ENCODE measurements at places on chromosomes 11 and 22.

GRCh38 chr22:48734961-48735360, 1092.7 kb downstream of the BRD1 start:
- H3K27ac ChIP-seq, result no peak overlapping the region
- no peaks in the 10 kb centered on the region for H3K36me3 ChIP-seq
- DNase-seq, result no peak
- H3K27me3 ChIP-seq, result no peaks in the 10 kb centered on the region

DNA sequence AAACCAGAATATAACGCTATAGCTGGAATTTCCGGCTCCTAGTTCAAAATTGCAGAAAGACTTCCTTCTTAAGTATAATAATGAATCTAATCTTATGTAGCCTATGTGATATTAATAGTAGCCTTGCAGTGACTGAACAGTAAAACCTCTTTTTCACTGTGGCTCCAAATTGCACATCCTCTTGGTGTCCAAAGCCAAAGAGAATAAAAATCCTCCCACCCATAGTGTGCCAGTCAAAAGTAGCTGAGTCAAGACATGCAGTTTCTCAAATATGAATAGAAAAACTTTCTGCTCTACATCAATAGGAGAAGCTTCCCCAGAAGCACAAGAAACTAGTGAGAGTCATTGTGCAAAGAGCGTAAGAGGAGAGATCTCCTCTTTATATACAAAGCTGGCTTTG, 76.0 kb upstream of the PICALM start:
- DNase-seq, result no peak
- H3K27me3 ChIP-seq, result no peaks in the 10 kb centered on the region
- no peak overlapping the region for H3K27ac ChIP-seq
- no peak overlapping the region for H3K4me3 ChIP-seq
- H3K36me3 ChIP-seq, result no peaks in the 10 kb centered on the region

DNA sequence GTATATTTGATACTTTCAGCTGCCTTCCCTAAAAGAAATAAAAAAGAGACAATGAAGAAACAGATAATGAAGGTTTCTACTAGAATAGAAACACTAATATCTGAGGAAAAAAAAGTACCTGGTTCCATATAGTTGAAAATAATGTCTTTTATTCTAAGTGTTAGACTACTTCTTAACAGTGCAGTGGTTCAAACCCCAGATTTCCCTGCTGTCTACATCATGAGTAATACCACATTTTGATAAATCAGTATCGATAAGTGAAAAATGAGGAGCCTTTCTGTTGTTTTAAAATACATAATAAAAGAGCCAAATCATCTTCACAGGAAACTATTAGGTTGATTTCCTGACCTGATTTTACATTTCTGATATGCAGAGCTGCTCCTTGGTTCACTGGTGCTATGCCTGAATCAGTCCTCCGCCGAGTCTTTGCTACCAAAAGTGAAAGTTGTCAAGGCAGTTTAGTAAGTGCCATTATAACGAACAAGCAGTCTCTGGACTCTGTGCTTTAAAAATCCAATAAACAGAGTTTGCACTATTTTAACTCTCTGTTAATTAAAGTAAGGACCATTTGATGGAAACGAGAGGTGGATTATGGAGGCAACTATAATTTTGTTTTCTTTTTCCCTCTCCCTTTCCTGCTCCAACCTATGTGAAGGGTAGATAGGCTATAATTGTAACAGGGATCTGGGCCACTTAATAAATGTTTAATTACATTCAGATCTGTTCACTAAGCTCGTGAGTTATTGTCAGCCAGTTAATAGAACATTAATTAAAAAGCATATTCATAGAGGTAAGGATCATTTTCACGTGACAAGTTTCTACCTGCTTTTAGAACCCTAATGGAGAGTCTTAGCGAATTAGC, 724.5 kb upstream of the RAG2 start:
- no peak overlapping the region for H3K27ac ChIP-seq
- no peaks in the 10 kb centered on the region for H3K4me1 ChIP-seq
- no peaks in the 10 kb centered on the region for H3K36me3 ChIP-seq
- H3K4me3 ChIP-seq, result no peak overlapping the region
- H3K27me3 ChIP-seq, result no peaks in the 10 kb centered on the region

- no peak overlapping the region for H3K4me3 ChIP-seq
- no peaks in the 10 kb centered on the region for H3K27me3 ChIP-seq
Measured at GRCh38 chr11:112630496-112630895, 330.7 kb upstream of the NCAM1 start.

DNA sequence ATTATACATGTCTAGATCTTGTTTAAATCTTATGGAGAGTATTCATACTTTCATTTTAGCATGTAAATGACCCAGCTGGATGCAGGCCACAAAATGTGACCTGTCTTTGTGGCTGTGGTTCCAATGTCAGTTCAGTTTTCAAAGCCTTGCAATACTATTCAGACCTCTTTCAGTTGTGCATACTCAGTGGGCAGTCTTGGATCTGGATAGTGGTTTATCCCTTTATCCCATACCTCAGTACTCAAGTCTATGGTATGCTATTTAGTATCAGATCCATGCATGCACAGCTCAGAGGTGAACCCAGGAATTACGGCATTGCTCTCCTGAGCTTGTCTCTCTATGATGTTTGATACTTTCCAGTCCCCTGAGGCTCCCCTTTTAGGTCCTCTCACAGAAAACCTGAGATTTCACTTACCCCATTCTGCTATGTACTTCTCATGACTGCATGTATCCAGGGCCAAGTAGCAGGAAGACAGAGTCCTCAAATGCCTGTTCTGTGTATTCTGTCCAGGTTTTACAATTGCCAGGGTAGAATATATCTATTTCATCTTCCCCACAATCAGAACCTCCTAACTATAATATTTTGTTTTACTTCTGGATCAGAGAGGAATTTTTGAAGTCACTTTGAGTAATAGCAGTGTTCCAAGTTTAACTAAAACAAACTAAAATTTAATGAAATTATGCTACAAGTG, 6.9 kb upstream of the P4HA3 start:
- peak; percentile 28 for DNase-seq
- no peaks in the 10 kb centered on the region for H3K4me1 ChIP-seq
- no peaks in the 10 kb centered on the region for H3K36me3 ChIP-seq
- no peaks in the 10 kb centered on the region for H3K27me3 ChIP-seq
- no peak overlapping the region for H3K4me3 ChIP-seq

DNA sequence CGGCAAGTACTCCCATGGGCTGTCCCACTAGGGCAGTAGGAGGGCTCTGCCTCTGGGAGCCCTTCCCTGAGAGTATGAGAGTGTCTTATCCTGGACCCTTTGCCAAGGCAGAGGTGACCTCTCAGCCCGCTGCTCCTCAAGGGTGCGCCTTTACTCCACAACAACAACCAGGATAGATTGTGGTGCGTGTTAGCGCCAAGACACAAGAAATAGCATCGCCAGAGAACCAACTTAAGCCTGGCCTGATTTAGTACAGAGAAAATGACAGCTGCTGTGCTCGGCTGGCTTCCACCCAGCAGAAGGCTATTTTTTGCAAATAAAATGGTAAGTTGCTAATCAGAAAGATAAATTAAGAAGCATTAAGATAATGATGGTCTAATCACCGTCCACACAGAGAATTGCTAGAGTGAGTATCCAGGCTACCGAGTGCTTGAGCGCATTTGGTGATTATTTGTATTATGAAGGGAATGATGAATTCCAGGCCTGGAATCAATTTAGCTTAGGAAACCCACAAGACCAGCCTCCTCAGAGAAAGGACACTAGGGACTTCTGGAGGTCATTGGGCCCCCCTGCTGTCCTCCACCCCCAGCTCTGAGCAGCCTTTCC, 119.8 kb downstream of the PKNOX2 start:
- no peak overlapping the region for H3K4me3 ChIP-seq
- no peaks in the 10 kb centered on the region for H3K36me3 ChIP-seq
- no peaks in the 10 kb centered on the region for H3K27me3 ChIP-seq

DNA sequence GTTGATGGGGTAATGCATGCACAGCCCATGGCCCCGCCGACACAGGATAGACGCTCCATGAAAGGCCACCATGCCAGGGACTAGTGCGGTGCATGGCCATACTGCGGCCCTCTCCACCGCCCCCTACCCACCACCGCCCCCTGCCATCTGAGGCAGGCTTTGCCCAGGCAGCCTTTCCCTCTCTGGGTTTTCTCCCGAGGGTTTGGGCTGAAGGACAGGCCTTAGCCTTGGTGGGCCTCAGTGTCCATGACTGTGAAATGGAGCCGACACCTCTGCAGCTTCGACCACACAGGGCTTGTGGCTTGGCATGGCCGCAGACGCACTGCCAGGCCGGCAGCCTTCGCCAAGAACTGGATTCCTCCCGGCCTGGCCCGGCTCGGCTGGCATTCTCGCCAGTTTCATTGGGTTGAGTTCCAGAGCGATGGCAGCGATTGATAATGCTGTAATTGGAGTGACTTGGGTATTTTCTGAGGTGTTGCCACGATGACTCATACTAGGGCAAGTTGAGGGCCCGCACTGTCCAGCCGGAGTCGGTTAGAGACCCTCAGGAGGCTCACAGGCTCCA, 111.3 kb downstream of the WNT7B start:
- DNase-seq, result no peak
- no peak overlapping the region for H3K27ac ChIP-seq
- H3K4me1 ChIP-seq, result no peaks in the 10 kb centered on the region
- H3K36me3 ChIP-seq, result no peaks in the 10 kb centered on the region

DNA sequence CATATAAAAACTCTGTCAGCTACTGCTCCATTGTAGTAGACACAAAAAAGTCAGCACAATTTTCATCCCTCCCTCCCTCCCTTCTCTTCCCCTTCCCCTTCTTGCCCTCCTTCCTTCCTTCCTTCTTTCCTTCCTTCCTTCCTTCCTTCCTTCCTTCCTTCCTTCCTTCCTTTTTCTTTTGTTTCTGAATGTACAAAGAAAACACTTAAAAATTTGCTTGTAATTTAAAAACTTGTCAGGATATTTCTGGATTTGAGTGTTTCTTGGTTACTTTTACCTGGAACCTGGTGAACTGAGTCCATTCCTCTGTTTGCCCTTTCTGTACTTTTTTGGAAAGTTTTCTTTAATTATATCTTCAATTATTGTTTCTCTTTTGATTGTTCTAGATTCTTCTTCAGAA, 31.5 kb upstream of the PLET1 start:
- H3K36me3 ChIP-seq, result peaks cover 24% of the 10 kb centered on the region
- peak overlapping the region; percentile 64 for H3K4me3 ChIP-seq
- peaks cover 59% of the 10 kb centered on the region for H3K4me1 ChIP-seq
- H3K27ac ChIP-seq, result peak overlapping the region; percentile 92
- no peaks in the 10 kb centered on the region for H3K27me3 ChIP-seq
- DNase-seq, result peak; percentile 76

DNA sequence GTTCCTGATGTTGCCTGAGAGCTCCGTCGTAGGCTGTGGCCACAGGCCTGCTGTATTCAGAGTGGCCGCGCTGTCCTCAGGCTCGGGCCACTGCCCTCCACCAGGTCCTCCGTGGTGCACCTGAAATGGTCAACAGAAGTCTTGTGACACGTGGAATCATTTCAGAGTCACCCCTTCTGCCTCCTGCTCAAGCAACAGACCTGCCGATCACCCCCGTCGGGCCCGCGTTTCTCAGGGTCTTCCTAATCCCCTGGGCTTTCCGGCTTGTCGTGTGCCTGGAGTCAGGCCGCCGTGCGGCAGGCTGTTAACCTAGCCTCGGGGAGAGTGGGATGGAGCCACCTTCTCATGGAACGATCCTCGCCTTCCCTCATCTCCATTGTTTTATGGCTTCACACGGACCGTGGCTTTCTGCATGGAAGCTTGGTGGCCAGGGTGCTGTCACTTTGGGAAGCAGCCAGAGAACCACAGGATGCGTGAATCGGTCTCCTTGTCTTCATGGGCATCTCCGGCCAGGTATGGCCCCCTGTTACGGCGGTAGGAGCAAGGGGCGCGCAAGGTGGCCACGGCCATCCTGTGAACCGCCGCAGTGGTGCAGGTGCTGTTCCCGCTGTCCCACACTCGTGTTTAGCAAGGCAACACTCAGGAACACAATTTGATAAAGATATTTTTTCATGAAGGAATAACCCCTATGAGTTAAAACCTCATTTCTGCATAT, 24.1 kb downstream of the NADSYN1 start:
- H3K4me1 ChIP-seq, result no peaks in the 10 kb centered on the region
- H3K36me3 ChIP-seq, result peaks cover 3% of the 10 kb centered on the region
- H3K27me3 ChIP-seq, result no peaks in the 10 kb centered on the region
- H3K4me3 ChIP-seq, result no peak overlapping the region

DNA sequence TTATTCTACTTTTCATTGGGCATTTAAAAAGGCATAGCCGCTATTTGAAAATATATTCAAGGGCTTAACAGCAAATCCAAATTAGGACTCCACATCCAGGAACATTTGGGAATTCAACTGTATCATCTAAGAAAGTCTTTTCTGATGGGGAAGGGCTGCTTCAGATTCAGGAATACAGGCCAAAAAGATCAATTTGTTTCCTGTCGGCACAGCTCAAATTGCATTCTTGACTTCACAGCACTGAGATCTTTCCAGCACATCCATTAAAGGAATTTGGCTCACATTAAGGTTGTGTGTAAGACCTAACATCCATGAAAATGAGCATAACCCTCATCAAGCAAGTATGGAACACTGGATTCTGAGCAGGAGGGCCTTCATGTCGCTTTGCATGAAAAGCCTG, 1169.5 kb upstream of the CCDC90B start:
- peaks cover 13% of the 10 kb centered on the region for H3K4me1 ChIP-seq
- DNase-seq, result no peak
- no peak overlapping the region for H3K27ac ChIP-seq
- H3K27me3 ChIP-seq, result no peaks in the 10 kb centered on the region

GRCh38 chr22:27699383-27700019, 102.1 kb downstream of the MN1 start:
- H3K4me3 ChIP-seq, result no peak overlapping the region
- H3K4me1 ChIP-seq, result no peaks in the 10 kb centered on the region
- H3K27me3 ChIP-seq, result no peaks in the 10 kb centered on the region
- H3K27ac ChIP-seq, result no peak overlapping the region
- no peaks in the 10 kb centered on the region for H3K36me3 ChIP-seq

GRCh38 chr11:17351510-17352176, at the start of gene NCR3LG1:
Gene NCR3LG1, plus strand, starts transcription at chr11:17351800. Its CDS starts 170 bp downstream, at chr11:17351970.
- no peaks in the 10 kb centered on the region for H3K36me3 ChIP-seq
- peak within 1 kb of the TSS; percentile 56 for H3K4me3 ChIP-seq
- H3K27ac ChIP-seq, result no peak within 1 kb of the TSS
- H3K27me3 ChIP-seq, result no peaks in the 10 kb centered on the region
- DNase-seq, result peak; percentile 63

DNA sequence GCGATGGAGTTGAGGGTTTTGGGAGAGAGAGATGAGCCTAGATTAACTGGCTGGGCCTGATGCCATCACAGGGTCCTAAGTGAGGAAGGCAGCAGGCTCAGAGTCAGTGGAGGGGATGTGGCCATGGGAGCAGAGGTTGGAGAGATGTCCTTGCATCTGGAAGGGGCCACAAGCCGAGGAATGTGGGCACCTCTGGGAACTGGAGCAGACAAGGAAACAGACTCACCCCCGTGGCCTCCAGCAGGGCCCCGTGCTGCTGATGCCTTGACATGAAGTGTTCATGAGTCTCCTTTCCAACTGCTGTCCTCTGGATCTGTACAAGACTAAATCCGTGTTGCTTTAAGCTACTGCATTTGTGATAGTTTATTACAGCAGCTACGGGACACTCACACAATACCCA, 49.2 kb downstream of the SHISAL1 start:
- no peaks in the 10 kb centered on the region for H3K36me3 ChIP-seq
- no peak overlapping the region for H3K27ac ChIP-seq
- no peak for DNase-seq

- no peak overlapping the region for H3K4me3 ChIP-seq
- peaks cover 14% of the 10 kb centered on the region for H3K4me1 ChIP-seq
- H3K27ac ChIP-seq, result no peak overlapping the region
- no peaks in the 10 kb centered on the region for H3K36me3 ChIP-seq
- no peak for DNase-seq
Measured at GRCh38 chr11:44863231-44863630, 87.5 kb downstream of the TP53I11 start.

GRCh38 chr11:108983636-108984420, 319.0 kb downstream of the DDX10 start:
- no peaks in the 10 kb centered on the region for H3K27me3 ChIP-seq
- no peaks in the 10 kb centered on the region for H3K4me1 ChIP-seq
- H3K36me3 ChIP-seq, result no peaks in the 10 kb centered on the region
- no peak for DNase-seq
- H3K27ac ChIP-seq, result no peak overlapping the region

GRCh38 chr22:31626427-31627150, 35.4 kb downstream of the PISD start:
- no peak overlapping the region for H3K4me3 ChIP-seq
- peaks cover 3% of the 10 kb centered on the region for H3K36me3 ChIP-seq
- peaks cover 5% of the 10 kb centered on the region for H3K4me1 ChIP-seq

All from A673 (cell line).